SHP77 (cell line): ENCODE measurements at places on chromosomes 2 and 18.

GRCh38 chr2:44801289-44801840 is 140.1 kb upstream of the SIX3 start:
- no peak for DNase-seq

DNA sequence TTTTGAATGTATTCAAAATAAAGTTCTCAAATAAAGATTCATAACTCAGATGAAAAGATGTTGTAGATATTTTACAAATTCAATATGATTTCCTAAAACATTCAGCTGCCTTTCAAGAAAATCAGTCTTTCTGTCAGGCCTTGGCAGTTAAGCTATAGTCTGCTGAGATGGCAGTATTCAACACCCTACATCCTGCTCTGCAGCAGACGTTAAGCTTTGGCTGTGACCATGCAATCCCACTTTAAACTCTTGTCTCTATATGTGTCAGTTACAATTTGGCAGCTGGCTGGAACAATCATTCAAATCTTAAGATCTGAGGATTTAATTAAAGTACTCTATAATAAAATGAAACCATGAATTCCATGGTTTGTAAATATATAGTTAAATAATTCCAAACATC is 567.3 kb upstream of the ZNF804A start:
- no peak for DNase-seq

DNA sequence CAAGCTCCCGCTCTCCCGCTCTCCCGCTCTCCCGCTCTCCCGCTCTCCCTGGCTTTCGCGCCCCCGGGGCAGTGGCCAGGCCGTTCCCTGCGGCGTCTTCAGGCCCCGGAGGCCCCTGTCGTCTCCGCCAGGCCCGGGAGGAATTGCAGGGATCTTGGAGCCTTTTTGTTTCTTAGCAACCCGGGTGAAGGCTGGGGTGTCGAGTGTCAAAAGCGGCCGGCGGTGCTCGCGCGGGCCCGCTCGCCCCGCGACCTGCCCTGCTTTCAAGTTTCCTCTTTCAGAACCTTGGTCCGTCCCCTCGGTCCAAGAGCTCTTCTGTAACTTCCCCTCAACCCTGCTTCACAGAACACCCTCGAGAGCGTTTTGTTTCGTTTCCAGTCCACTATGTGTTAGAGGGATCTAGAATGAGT is 1.4 kb downstream of the RNF138 start:
- peak; percentile 22 for DNase-seq

- no peak for DNase-seq
Observed at GRCh38 chr2:54956111-54956627, 94.1 kb downstream of the RTN4 start.

DNA sequence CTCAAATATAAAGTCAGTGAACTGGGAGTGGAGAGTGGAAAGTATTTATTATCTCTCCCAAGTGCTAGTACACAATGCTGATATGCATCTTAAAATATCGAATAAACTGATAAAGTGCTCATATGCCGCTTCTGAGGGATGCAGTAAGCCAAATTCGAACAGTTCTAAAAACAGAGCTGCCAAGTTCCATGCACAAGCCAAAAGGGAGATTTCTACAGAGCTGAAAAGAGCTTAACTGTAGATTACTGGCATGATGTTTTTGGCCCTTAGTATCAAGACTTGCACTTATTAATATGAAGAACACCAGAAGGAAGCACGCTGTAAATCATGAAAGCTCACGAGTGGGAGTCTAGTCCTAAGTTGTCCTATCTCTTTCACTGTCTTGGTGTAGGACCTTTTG is 7.9 kb downstream of the TMEFF2 start:
- DNase-seq: no peak

DNA sequence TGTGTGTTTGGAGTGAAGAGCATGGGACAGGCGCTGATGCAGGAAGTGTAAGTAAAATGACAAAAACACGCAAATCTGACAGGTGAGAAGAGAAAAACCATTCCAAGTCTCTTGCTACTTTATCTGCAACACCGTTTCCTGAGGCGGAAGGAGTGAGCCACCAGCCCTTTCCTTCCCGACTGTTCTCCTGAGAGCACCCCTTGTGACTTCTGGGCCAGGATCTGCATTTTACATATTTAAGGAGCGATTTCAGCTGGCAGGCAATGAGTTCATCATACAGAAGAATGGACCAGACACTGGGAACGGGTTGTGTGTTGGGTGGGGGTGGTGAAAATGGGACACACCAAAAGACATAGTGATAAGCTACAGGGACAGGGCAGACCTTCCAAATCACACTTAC is 277.3 kb downstream of the TGIF1 start:
- DNase-seq: no peak

- DNase-seq: no peak
Observed at GRCh38 chr2:86011449-86011941, 94.2 kb downstream of the POLR1A start.

DNA sequence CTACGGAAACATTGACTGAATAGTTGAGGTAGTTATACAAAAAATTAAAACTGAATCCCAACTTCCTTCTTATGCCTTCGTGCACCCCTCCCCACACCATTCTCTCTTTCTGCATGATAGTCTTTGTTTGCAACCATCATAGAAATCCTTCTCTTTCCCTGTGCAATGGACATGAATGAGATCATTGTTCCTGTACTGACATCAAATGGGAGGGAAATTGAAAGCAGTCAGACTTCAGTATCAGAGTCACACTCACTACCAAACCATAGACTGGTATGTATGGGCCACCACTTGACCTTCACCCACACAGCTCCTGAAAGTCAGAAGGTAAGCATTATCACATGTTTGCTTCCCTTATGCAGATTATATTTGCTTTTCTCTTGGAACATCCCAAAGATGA is 782.8 kb downstream of the BCL11A start:
- no peak for DNase-seq

DNA sequence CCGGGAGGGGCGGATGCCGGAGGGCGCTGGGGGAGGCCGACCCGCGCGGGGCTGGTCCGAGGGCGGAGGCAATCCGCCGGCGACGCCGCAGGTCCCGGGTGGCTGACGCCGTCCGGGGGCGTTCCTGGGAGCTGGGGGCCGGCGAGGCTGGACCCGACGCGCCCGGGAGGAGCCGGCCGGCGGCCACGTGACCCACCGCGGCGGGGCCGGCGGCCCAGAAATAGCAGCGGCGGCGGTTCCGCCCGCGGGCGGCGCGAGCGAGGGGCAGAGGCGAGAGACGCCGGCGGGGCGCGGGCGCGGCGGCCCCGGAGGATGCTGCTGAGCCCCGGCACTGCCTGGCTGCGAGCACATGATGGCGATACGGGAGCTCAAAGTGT is at the start of gene RAB31:
Gene RAB31, plus strand, starts transcription at position 245 of the 377 bp plus-strand sequence. Its CDS starts 105 bp downstream, at position 350.
- no peak for DNase-seq

DNA sequence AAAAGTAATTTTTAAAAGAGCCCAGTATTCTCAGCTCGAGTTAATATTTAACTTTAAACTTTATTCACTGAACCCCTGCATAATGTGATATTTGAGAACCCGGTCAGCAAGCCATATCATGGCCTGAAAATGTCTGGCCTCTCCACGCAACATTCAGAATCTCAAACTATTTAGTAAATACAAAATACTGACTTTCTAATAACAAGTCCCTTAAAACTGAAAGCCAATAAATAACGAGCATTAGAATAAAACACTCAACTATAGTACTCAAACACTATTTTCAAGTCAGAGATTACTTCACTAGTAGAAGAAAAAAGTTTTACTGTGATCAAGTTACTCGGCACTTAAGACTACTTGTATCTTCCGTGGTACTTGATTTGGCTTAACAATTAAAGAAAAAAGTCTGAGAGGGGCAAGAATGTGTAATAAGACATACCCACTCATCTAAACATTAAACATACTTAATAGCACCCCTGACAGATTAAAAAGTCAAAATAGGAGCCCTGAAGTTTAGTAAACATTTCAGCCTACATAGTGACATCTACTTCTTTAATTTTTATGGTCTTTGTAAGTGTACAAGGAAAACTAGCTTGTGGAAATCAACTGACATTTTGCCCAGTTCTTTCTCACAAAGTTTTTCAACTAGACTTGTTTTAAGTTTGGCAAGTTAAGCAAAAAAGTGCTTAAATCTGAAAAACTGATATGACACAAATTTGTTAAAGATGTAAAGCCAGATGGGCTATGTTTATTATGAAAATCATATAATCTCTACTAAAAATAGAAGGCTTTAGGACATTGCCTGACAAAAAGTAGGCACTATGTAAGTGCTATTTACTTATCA is 38.2 kb downstream of the RTN4 start:
- no peak for DNase-seq

DNA sequence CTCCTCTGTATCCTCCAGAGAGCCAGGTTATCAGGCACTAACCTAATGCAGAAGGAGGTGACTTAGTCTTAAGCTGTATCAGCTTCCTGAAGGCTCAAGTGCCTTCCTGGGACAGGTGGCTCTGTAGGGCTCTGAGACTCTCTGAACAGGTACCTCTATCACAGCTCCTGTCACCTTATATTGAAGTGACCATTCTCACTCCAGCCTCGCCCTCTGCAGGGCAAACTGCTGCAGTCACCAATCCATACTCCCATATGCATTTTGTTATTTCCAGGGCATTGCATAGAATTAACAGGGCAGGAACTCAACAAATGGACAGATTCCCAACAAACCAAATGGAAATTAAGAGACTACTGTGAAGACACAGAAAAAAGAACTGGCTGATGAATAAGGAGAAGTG is 203.0 kb upstream of the REV1 start:
- DNase-seq: no peak

DNA sequence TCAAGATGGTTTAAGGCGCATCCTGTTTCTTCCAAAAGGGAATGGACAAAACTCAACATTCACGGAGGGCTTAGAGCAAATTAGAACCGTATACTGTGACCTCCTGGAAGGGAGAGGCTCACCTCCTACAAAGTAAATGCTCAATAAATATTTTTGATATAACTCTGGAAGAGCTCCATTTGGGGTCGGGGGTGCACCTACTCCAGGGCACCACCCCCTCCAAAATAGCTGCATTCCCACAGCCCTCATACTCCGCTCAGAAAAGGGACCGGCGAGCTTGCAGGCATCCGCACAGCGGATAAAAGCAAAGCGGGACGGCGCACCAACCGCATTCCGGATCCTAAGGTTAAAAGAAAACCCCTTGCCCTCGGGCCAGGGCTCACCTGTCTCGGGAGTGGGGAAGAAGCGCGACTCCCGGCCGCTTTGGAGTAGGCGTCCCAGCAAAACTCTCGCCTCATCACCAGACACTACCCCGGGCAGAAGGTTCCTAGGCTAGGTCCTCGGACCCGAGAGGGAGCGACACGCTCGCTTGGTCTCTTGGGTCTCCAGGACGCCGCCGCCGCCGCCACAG is 378 bp downstream of the WDPCP start:
- no peak for DNase-seq

DNA sequence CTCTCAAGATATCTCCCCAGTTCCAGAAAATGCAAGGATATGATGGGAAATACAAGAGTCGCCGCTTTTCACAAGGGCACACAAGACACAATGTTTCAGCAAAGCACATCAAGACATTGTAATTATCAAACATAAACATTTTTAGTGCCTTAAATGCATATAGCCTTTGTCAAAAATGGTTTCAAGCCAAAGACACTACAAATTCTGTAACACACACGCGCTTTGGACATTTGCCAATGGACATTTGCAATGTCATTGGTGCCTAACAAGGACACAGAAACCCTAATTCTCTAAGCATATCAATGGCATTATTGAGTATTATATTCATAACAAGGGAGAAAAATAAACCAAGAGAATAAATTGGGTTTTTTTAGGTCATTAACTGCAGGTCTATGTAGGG is 16.1 kb downstream of the ADD2 start:
- DNase-seq: no peak

DNA sequence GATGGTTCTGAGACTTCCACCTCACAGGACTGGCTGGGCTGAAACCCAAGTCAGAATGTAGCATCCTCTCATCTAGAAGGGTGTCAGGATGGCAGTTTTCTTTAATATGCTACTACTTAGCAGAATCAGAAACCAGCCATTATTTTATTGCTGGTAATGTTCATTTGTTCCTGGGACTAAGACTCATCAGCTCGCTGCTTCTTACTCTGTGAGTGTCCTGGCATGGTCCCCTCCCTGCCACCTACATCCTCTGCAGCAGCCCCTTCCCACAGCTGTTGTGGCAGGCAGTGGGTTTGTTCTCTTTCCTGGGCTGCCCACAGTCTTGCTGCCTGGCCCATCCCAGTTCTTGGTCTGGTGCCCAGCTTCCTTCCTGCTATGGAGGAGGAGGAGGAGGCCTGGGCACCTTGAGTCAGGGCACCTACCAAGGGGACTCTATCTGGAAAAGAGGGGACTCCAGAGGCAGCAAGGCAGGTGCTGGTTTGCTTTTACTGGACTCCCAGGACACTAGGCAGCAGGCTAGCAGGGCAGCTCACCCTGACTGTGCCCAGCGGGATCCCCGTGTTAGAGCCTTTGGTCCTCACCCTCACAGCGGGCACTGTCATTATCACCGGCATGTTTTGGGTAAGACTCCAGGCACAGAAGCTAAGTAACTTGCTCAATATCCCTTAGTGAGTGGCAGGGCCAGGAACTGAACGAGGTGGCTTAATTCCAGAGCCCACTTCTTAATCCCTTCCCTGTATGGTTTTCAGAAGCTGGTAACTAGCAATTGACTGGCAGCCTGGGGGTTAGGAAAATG is 62.1 kb downstream of the LRRFIP1 start:
- no peak for DNase-seq

DNA sequence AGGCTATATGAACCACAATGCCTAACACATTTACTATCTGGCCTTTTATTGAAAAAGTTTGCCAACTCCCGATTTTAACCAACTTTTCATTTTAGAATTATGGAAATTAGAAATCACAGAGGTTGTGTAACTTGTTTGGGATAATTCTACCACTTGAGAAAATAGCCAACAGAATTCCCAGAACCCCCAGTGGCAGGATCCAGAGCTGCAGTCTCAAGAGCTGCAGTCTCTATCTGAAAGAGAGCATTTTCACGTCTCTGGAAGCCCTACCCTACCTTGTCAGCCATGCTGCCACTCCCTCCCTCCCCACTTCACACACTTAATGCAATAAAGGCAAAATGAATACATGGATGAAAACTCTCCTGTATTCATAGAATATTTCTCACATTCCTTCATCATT is 23.4 kb upstream of the TSPYL6 start:
- no peak for DNase-seq

GRCh38 chr18:74066018-74066417 is 81.6 kb downstream of the FBXO15 start:
- DNase-seq: no peak

- no peak for DNase-seq
Observed at GRCh38 chr2:143263066-143263625, 133.9 kb downstream of the ARHGAP15 start.

DNA sequence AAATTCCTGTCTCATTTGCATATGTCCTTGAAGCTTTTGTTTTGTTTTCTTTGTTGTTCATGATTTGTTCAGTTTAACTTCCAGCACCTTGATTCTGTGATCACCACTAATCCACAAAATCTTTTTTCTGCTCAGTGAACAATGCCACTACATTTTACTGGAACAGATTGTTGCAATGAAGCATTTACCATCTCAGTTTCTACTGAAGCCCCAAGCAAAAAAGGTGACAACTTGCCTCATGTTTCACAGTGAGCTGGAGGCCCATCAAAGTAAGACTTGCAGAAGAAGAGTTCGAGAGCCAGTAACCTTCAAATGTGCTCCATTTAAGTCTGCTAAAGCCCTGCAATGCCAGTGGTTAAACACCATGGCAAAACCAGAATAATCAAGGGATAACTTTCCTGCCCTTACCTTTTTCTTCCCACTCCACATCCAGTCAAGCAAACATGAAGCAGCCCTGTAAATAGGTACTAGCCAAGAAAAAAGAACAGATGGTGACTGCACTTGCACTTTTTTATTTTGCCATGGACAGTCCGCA is 25.7 kb upstream of the PDE1A start:
- no peak for DNase-seq
